ENCODE measurements at places on chromosomes 1 and 21.

DNA sequence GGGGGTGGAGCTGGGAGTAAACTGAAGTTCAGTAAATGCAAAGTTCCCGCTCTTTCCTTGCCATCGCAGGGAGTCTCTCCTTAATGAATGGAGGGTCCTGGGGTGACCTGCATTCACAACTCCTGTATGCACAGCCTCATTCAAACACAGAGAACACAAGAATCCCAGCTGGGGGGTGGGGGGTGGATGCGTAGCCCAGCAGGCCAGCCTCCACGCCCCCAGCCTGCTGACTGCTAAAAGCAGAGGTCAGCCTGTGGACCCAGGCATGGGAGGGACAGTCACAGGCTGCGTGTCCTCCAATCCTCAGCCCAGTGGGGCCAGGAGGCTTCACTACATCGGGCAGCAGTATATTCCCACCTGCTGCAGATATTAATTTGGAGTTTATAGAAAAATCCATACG lies 263.1 kb downstream of the GRIK3 start:
- DNase-seq = no peak

DNA sequence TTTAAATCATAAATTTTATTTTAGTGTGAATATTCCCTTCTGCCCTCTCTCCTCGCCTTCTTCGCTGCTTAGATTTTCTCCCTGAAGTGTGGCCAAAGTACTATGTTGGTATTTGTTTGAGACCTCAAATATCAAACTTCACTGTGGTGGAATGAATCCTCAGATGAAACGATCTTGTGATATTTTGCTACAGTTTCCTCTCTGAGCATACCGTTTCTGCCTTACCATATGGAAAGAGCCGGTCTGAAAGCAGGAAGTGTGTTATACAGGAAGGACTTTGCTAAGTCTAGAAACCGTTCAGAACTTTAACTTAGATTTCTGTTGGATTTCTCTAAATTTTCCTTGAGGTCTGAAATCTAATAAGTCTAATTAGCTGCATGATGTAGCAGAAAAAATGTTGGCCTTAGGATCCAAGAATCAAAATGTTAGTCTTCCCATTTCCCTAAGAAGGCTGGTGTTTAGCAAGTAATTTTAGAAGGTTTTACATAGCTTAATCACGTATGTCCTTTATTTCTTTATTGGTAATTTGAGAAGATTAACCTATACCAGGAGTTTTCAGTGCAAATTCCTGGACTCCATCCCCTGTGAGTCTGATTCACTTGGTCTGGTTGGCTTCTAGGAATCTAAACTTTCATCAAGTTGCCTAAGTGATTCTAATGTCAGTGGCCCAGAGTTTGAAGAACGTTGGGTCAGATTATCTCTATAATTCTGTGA lies 30.7 kb downstream of the SDCCAG8 start:
- DNase-seq = no peak

GRCh38 chr1:107830075-107830474 lies 134.9 kb downstream of the VAV3 start:
- DNase-seq = no peak

DNA sequence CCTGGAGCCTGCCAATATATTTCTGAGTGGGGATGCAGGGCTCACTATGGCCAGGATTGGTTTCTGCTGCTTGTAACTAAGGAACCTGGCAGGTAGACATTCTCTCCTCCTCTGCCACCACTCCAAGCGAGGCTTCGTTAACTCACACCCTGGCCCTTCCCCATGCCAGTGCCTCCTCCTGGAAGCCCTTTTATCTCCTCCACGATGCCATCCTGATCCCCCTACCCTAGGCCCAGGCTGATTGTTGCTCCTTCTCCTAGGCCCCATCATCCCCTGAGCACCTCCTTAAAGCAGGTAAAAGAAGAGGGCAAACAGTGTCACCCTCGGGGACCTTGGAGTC lies 118.5 kb downstream of the DMRTB1 start:
- no peak for DNase-seq

DNA sequence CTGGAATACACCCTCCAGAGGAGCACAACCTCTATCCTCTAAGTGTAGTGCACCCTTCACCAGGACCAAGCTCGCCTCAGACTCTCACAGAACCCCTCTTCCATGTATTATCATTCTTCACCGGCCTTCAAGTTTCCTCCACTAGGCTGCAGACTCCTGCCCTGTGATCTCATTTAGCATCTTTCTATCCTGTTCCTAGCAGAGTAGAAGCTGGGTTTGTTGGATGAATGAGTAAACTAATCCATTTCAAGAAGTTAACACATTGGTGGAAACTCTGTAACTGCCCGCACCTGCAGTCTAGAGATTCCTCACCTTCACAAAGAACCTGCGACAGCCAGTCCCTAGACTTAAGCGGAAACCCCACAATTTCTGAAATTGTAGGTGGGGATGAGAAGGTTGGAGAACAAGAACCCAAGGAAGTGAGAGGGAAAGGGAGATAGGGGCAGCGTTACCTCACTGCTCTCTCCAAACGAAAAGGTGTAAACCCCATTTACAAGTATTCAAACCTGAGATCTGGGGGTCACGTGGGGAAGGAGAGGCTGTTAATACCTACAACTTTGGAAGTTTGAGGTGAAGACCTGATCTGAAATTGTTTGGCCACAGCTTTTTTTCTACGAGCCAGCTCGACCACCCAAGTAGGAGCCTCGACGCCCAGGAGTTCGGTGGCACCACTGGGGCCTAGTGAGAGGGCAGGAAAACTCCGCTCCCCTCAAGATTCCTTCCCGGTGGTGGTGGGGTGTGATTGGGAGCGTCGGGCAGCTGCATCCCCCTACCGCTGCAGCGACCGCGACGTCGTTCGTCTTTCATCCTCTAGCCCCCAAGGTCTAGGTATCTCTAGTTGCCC lies 1.2 kb downstream of the PTPN14 start:
- no peak for DNase-seq

GRCh38 chr1:199307496-199308264 lies 668.8 kb downstream of the PTPRC start:
- no peak for DNase-seq

GRCh38 chr1:20702416-20702815 lies 15.4 kb downstream of the KIF17 start:
- no peak for DNase-seq

DNA sequence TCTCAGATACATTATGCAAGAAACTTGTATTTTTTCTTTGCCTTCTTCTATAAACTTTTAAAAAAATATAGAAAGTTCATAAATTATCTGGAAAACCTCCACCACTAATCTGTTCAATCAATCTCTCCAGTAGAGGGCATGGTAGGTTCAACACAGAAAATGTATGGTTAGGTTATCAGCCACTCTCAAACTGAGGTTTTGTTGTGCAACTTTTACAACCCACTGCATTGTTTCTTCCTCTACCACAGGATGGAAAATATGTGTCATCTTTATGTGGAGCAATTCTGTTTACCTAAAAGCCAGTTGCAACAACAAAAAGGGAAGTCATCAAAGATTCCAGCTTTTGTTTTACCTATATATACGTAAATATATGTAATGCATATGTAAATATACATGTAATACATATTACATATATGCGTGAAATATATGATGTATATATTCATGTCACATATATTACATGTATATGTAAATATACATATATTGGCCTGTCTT lies 3.0 kb upstream of the RGS2 start:
- DNase-seq = no peak

- DNase-seq = no peak
Measured at GRCh38 chr21:31524140-31524539, 135.4 kb upstream of the SOD1 start.

DNA sequence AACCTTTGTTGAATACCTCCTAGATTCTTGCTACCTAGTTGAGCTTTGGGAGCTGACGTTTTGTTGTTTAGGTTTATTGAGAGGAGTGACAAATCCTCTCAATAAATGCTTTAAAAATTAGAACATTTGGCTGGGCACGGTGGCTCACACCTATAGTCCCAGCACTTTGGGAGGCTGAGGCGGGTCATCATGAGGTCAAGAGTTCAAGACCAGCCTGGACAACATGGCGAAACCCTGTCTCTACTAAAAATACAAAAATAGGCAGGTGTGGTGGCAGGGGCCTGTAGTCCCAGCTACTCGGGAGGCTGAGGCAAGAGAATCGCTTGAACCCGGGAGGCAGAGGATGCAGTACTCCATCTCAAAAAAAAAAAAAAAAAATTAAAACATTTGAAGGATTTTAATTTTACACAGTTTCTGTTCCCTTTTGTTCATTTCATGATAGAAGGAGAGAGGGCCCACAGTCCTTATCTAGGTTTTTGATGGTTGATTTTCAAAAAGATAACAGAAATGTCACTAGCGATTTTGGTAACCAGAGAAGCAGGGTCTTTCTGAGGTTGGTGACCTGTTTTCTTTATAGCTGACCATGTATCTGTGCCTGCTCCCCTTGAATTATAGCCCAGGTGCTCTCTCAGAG lies 44.2 kb upstream of the PIGV start:
- DNase-seq = no peak

- no peak for DNase-seq
Measured at GRCh38 chr1:23148084-23148483, 20.6 kb downstream of the LUZP1 start.

DNA sequence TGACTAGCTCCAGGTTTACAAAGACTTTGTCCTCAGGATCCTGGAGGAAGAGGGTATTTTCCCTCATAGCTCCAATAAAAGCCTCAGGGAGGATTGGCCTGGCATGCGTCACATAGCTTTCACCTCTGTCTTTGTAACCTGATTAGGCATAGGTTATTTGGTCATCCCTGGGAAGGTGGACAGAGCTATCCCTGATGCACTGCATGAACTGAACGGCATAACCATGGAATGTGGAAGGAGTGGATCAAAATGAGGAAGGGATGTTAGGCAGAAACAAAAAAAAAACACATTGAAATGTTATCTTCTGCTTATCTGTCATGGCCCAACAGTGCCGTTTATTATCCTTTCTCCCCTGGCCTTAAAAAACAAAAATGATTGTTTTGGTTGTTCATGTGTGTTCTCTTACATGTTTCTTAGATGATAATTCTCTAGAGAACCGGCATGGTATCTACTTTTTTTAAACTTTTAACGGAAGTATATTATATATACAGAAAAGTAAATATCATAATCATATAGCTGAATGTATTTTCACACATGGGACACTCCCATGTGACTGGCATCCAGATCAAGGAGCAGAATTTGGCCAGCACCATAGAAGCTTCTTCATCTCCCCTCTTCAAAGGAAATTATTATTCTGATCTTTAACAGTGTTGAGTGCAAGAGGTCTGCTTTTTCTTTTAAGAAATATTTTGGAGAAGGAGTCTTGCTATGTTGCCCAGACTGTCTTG lies 85.3 kb downstream of the RPS6KC1 start:
- DNase-seq = no peak

DNA sequence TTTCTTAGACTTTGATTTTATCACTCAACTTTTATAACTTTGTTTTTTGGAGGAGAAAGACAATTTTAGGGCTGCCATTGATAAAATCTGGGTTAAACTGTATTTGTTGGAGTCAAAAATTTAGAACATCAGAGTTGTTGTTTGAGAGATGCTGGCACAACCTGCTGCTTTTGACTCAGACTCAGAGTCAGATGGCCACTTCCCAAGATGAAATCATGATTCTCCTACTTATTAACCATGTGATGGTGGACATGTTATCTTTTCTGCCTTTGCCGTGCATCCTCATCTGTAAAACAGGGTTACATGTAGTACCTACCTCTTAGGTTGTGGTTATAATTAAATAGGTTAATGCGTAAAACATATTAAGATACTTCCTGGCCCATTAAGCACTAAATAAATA lies 71.2 kb downstream of the PLA2G4A start:
- DNase-seq = no peak

- no peak for DNase-seq
Measured at GRCh38 chr1:93707956-93708355, 26.3 kb upstream of the BCAR3 start.

- DNase-seq = no peak
Measured at GRCh38 chr1:223056802-223057201, 86.2 kb downstream of the TLR5 start.

- DNase-seq = no peak
Measured at GRCh38 chr21:36350282-36350910, 30.4 kb downstream of the MORC3 start.

- DNase-seq = no peak
Measured at GRCh38 chr1:25105836-25106235, 126.5 kb downstream of the SYF2 start.

DNA sequence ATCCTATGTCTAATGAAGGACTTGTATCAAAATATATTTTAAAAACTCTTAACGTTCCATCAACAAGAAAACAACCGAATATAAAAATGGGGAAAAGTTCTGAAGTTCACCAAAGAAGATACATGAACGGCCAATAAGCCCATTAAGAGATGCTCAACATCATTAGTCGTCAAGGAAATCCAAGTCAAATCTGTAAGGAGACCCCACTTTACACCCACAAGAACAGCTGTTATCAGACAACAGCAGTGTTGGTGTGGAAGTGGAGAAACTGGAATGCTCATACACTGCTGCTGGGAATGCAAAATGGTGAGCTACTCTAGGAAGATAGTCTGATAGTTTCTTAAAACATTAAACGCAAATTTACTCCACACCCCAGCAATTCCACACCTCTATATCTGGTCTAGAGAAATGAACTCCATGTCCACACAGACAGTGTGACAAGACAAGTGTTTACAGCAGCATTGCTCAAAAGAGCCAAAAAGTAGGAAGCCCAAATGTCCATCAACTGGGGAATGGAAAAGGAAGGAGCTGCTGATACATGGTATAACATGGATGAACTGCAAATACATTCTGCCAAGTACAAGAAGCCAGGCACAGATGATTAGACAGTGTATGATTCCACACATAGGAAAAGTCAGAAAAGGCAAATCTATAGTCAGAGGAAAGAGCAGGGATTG lies 18.5 kb downstream of the UBE2G2 start:
- DNase-seq = no peak

DNA sequence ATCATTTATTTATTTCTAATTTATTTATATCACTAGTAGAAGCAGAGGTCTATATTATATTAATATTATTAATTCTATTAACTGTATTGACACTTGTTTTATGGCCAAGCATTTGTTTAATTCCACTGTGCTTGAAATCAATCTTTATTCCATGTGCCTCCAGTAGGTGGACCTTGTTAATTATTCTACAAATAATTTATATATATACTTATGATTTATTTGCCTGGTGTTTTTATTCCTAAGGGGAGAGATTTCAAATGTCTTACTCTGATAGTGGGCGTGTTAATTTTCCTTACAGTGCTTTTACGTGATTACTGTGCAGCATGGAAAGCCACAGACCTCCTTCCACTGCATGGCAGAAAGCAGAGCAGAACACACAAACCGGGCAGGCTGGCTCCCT lies 17.5 kb upstream of the OR6N2 start:
- no peak for DNase-seq

DNA sequence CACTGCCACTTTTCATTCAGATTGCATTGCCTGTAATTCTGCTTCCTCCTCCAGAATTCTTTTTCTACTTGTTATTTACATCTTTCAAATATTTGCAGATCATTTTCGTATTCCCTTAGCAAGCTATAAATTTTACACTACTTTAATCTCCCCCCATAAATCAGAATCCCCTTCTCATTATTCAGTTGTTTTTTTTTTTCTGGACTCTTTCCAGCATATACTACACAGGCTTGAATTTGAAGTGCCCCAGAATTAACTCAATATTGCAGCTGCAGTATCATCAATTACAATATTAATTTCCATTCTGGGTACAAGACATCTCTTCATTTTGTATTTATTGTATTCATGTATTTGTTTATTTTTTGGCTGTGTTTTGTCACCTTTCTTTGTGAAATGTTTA lies 1494.3 kb downstream of the AMY1C start:
- no peak for DNase-seq

All from activated CD8-positive, alpha-beta memory T cell treated with anti-CD3 and anti-CD28 coated beads for 1 hour (primary cell).